ENCODE measurements at places on chromosomes 4 and X.

DNA sequence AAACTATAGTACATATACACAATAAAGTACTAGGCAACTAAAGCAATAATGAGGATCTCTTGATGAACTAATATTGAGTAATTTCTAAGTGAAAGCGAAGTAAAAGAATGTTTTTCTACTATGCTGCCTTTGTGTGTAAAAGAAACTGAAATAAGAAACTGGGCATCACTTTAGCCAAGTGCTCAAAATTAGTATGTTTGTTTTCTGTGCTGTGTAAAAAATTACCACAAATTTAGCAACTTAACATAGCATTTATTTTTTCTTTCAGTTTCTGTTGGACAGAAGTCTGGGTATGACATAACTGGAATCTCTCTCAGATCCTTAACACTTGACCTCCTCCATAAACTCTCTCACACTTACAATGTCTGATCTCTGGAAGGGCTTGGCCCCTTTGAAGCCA is 687.1 kb upstream of the MAGEB2 start:
- DNase-seq, result no peak

- DNase-seq, result peak; percentile 4
Observed at GRCh38 chr4:146095091-146095690, 80.3 kb upstream of the LSM6 start.

DNA sequence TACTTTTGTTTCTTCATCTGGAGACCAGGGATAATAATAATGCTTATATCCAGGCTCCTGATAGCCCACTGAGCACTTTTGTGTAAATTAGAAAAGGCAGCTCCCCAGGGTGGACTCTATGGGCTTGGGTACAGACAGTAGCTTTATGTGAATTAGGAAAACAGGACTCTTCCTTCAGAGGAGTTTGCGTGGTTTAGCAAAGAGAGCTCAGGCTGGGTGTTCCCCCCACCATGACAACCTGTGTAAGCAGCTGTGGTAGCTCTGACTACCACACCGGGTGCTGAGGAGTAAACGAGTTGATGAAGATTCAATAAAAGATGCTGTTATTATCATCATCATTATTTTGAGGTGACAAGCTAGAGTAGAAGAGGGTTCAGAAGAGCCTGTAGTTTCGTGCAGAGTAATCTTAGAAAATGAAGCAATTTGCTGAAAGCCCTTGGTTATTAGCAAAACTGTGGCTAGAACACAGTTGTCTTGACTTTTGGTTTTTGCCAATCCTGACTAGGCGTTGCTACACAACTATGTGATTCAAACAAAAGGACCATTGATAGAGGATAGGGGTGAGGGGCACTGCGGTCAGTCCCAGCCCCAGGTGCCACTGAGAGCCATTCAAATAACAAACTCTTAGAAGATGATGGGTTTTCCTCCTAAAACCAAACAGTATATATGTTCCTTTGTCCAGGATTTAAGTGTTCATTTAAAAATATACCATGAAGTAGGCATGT is 60.6 kb upstream of the LIMCH1 start:
- no peak for DNase-seq

DNA sequence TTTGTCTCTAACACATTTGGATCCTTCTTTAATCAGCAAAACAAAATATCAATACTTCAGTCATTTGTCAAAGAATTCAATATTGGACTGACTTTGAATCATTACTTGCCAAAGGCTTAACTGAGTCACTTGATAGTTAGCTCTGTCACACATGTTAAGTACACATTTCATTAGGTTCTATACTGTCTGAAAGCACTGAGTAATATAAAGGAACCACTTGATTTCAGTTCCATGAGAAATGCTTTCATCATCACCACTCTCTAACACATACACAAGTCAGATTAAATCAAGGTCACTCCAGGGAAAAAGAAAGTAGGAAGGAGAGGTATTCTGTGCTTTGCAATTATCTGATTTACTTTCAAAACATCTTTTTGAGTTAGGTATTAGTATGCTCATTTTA is 1233.1 kb downstream of the C4orf33 start:
- no peak for DNase-seq

DNA sequence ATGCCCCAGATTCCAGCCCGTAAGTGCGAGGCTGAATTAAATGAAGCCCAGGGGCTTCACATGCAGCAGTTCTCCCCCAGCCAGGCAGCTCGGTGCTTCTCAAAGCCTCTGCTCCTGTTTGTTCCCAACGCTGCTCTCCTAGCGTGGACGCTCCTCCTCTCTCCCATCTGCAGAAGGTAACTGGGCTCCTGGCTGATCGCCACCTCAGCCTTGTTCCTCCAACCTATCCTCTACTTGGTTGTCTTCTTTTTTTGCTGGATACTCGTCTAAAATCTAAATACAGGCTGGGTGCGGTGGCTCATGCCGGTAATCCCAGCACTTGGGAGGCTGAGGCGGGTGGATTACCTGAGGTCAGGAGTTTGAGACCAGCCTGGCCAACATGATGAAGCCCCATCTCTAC is 70.3 kb downstream of the NSUN7 start:
- DNase-seq, result no peak

DNA sequence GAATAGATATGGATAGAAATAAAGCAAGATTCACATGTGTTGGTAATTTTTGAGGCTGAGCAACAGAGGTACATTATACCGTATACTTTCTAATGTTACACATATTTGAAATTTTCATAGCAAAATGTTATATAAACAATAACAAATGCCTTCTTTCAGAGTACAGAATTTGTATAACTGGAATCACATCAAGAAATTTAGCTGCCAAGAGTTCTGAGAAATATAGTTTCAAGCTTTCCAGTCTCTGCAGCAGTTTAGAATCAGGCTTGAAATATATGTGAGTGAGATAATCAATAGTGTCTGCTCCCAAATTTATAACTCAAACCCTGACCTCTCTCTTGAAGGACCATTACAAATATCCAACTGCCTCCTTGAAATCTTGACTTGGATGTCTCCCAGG is 23.8 kb downstream of the FAM184B start:
- no peak for DNase-seq

- DNase-seq, result no peak
Observed at GRCh38 chrX:134167591-134168203, 69.3 kb upstream of the CCDC160 start.

- no peak for DNase-seq
Observed at GRCh38 chrX:53223068-53223693, 1.8 kb downstream of the KDM5C start.

DNA sequence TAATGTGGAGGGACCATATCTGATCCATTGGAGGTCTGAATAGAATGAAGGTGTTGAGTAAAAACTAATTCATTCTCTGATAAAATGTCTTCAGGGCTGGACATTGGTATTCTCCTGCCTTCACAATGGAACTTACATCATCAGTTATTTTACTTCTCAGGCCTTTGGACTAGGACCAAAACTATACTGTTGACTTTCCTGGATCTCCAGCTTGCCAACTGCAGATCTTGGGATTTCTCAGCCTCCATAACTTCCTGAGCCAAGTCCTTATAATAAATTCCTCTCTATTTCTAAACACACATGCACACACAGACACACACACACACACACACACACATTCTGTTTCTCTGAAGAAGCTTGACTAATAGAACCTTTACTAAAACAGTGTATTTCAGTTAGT is 1858.6 kb upstream of the ADGRL3 start:
- no peak for DNase-seq

DNA sequence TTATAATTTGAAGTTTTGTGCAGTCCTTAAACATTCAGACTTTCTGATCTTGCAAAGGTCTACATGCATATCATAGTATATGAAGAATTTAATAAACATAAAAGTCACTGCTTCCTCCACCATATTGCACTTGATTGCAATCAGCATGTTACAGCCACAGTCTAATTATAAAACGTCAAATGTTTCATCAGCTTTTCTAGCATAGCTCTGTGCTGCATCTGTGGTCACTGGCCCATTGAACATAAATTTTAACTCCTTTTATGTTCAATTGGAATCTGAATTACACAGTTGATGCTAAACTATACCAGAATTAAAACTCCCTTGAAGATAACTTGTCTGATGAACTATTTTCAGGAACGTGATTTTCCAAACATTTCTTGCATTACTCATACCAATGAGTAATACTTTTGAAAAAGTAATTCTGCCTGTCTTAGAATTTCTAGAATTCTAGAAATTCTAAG is 329.1 kb downstream of the GALNTL6 start:
- DNase-seq, result no peak

GRCh38 chr4:173504181-173504503 is 25.9 kb downstream of the HAND2 start:
- DNase-seq, result no peak

GRCh38 chr4:2365054-2365912 is 53.2 kb downstream of the ZFYVE28 start:
- DNase-seq, result no peak

DNA sequence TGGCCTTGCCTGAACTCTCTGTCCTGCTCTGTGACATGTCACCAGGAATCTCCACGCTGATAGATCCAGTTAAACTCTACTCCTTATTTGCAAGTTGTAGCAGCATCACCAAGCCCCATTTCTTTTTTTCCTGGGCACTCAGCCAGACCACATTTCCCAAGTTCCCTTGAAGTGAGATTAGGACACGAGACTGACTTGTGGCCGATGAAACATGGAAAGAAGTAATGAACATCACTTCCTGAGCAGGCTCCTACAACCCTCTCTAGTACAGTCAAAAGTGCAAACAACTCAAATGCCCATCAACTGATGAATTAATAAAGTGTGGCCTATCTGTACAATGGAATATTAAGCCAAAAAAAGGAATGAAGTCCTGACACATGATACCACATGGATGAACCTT is 74.6 kb downstream of the MAP3K15 start:
- no peak for DNase-seq

DNA sequence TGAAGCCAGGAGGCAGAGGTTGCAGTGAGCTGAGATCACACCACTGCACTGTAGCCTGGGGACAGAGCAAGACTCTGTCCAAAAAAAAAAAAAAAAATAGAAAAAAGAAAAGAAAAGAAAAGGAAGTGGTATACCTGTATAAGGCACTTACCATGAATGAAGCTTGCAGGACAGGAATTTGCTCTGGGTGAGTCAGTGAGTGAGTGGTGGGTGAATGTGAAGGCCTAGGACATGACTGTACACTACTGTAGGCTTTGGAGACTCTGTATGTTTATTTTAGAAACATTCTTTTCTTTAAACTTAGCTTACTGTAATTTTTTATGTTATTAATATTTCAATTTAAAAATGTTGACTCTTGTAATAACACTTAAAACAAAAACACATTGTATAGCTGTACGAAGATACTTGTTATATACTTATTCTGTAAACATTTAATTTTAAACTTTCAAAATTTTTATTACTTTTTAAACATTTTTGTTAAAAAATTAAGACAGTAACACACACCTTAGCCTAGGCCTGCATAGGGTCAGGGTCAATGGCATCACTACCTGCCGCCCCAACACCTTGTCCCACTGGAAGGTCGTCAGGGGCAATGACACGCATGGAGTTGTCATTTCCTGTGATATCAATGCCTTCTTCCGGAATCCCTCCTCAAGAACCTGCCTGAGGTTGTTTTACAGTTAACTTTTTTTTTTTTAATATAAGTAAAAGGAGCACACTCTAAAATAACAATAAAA is 78.7 kb downstream of the CLNK start:
- no peak for DNase-seq

DNA sequence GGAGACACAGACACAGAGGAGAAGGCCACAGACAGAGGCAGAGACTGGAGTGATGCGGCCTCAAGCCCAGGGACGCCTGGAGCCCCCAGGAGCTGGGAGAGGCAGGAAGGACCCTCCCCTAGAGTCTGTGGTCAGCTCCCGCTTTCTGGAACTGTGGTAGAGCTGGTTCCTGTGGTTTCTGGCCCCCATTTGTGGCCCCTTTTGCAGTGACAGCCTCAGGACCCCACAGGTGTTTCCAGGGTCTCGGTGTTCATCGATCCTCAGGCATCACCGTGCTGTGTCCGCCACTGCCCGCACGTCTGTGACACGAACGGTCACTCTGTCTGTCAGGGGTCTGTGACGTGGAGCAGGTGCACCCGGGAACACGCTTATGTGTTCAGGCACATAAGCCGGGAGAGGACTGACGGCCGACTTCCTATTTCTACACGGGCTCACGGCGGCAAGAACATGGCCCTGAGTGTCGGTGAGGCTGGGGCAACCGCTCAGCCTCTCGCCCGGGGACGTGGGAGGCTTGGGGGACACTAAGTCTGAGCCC is 7.9 kb downstream of the GTPBP6 start:
- no peak for DNase-seq

GRCh38 chr4:180960743-180961401 is 1282.3 kb upstream of the TENM3 start:
- no peak for DNase-seq

DNA sequence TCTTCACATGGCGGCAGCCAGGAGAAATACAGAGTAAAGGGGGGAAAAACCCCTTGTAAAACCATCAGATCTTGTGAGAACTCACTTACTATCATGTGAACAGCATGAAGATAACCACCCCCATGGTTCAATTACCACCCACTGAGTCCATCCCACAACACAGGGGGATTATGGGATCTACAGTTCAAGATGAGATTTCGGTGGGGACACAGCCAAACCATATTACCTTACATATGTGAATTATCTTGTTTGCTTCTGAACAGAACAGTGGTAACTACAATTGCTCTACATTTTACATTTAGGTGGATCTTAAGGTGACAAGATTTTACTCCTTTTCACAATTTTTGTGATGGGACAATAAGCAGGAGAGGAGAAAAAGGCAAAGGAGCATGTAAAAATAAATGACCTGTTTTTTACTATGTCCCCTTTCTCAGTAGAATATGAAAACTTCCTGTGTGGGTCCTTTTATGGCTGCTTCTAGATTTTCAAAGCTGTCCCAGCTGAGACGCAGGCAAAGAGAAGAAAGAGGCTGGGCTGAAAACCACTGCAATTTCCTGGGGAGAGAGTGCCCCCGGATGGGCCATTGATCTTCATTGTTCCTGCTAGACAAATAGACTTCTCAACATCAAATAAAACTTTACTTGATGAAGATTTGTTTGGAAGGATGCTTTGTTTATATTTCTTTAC is 45.9 kb upstream of the PGM2 start:
- DNase-seq, result peak; percentile 8

- DNase-seq, result no peak
Observed at GRCh38 chrX:38327775-38328081, 419 bp upstream of the RPGR start.

- no peak for DNase-seq
Observed at GRCh38 chr4:39369301-39369700, 3.1 kb upstream of the RFC1 start.

- no peak for DNase-seq
Observed at GRCh38 chrX:39140581-39140980, 339.3 kb downstream of the MID1IP1 start.

GRCh38 chr4:122788935-122789334 is 37.7 kb upstream of the FGF2 start:
- DNase-seq, result no peak

GRCh38 chr4:172042714-172043114 is 229.5 kb downstream of the GALNTL6 start:
- no peak for DNase-seq

DNA sequence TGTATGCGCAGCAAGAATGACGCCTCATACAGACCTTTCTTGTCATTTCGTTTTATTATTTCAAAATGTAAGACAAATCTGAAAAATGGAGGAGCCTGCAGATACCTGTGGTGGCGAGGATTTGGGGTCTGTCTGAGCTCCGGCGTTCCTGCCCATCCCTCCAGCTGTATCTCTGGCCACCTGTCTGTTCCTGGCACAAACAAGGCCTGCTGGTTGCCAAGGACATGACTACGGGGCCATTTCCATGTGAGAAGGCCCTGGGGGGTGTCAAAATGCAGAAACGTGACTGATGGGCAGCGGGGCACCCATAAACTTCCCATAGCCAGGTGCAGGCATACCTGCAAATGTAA is 591 bp upstream of the TSPAN7 start:
- DNase-seq, result no peak

- no peak for DNase-seq
Observed at GRCh38 chr4:41670530-41670929, 78.0 kb downstream of the PHOX2B start.

GRCh38 chr4:184021389-184021788 is 116.3 kb downstream of the STOX2 start:
- no peak for DNase-seq

All from stimulated activated CD4-positive, alpha-beta T cell treated with anti-CD3 and anti-CD28 coated beads, Interleukin-1b, Interleukin-23, amount 100 ng/mL, for 48 hours (primary cell).